HFFc6 (cell line): ENCODE measurements at places on chromosomes 13 and 19.

DNA sequence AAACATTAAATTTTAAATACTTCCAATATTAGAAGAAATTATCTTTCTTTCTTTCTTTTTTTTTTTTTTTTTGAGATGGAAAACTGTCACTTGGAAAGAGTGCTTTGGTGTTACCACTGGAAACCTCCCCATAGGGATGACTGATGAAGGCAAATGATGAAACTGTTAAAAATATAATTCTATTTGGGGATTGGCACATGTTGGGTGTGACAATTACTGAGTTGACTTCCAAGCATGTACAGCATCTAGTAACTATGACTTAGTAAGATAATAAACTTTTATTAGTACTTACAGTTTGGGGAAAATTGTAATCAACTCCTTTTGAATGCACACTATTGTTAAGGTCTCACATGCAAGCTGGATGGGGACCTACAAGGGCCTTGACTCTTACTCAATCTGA is 592.5 kb downstream of the KCTD12 start:
- H3K4me3 ChIP-seq = no peak overlapping the region
- H3K4me1 ChIP-seq = no peaks in the 10 kb centered on the region; the same call in 1 of the 2 replicates
- DNase-seq = no peak
- H3K27me3 ChIP-seq = no peaks in the 10 kb centered on the region; the same call in 1 of the 2 replicates
- H3K36me3 ChIP-seq = peaks cover 4% of the 10 kb centered on the region; the same call in 1 of the 2 replicates

GRCh38 chr13:35596321-35597030 is 120.0 kb upstream of the MAB21L1 start:
- H3K4me1 ChIP-seq = peaks cover 35% of the 10 kb centered on the region
- no peak for DNase-seq
- peaks cover 5% of the 10 kb centered on the region; the same call in 1 of the 2 replicates for H3K36me3 ChIP-seq
- H3K27ac ChIP-seq = no peak overlapping the region
- H3K27me3 ChIP-seq = no peaks in the 10 kb centered on the region
- no peak overlapping the region for H3K4me3 ChIP-seq

DNA sequence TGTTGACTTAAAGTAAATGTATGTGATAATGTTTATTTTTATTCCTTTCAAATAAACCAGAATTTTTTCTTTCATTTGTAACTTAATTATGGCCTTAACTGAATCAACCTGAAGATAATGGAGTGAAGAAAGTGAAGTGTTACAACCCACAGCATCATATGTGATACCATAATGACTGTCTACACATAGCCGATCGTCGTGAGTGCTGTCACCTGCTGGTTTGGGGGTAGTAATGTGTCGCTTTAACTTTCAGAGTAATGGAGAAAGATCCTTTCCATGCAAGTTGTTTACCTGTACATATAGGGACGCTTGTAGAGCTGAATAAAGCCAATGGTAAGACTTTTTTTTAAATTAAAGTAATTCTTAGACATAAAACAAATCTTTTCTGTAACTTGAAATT is 9.9 kb downstream of the CDC16 start:
- H3K27me3 ChIP-seq = no peaks in the 10 kb centered on the region; the same call in 1 of the 2 replicates
- peaks cover 35% of the 10 kb centered on the region for H3K4me1 ChIP-seq
- no peak overlapping the region for H3K27ac ChIP-seq
- no peak overlapping the region for H3K4me3 ChIP-seq
- peaks cover 69% of the 10 kb centered on the region for H3K36me3 ChIP-seq

DNA sequence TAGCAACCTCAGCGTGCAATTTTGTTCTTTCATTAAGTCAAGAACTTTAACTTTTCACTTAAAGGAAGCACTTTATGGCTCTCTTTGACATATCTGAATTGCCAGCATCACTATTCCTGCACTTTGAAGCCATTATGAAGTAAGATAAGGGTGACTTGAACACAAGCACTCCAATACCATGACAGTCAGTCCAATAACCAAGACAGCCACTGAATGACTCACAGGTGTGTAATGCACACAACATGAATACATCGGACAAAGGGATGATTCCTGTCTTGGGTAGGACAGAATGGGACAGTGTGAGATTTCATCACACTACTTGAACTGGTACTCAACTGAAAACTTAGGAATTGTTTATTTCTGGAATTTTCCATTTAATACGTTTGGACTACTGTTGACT is 233.7 kb upstream of the IPO5 start:
- no peaks in the 10 kb centered on the region for H3K27me3 ChIP-seq
- no peak overlapping the region for H3K4me3 ChIP-seq
- no peaks in the 10 kb centered on the region for H3K4me1 ChIP-seq
- no peak overlapping the region for H3K27ac ChIP-seq

- DNase-seq = no peak
- no peak overlapping the region for H3K27ac ChIP-seq
- no peaks in the 10 kb centered on the region for H3K4me1 ChIP-seq
- H3K36me3 ChIP-seq = no peaks in the 10 kb centered on the region
- H3K27me3 ChIP-seq = no peaks in the 10 kb centered on the region
Observed at GRCh38 chr13:80939581-80939980, 598.7 kb upstream of the SPRY2 start.

- no peaks in the 10 kb centered on the region; the same call in none of the 2 replicates for H3K27me3 ChIP-seq
- DNase-seq = no peak
- H3K36me3 ChIP-seq = peaks cover 6% of the 10 kb centered on the region
- no peak overlapping the region for H3K27ac ChIP-seq
Observed at GRCh38 chr19:38944981-38945506, 14.3 kb downstream of the MRPS12 start.

DNA sequence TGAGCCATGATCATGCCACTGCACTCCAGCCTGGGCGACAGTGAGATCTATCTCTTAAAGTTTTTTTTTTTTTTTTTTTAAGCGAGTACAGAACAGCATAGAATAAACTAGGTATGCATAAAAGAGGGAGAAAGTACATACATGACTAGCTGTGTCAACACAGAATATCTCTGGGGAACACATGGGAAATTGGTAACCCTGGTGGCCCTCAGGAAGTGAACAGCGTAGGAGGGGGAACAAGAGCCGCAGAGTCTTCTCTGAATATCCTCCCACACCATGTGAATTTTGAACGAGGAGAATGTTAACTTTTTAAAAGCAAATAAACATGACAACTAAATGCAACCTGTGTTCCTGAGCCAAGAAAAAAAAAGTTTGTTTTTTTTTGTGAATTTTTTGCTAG is 15.2 kb downstream of the PHLDB3 start:
- peaks cover under 1% of the 10 kb centered on the region; the same call in 1 of the 2 replicates for H3K36me3 ChIP-seq
- H3K27me3 ChIP-seq = no peaks in the 10 kb centered on the region
- H3K4me1 ChIP-seq = no peaks in the 10 kb centered on the region
- no peak overlapping the region for H3K4me3 ChIP-seq
- no peak for DNase-seq

- H3K4me1 ChIP-seq = peaks cover 19% of the 10 kb centered on the region
- H3K36me3 ChIP-seq = no peaks in the 10 kb centered on the region
- no peak overlapping the region for H3K27ac ChIP-seq
- DNase-seq = no peak
Observed at GRCh38 chr19:33390101-33390907, 16.8 kb downstream of the CEBPG start.

DNA sequence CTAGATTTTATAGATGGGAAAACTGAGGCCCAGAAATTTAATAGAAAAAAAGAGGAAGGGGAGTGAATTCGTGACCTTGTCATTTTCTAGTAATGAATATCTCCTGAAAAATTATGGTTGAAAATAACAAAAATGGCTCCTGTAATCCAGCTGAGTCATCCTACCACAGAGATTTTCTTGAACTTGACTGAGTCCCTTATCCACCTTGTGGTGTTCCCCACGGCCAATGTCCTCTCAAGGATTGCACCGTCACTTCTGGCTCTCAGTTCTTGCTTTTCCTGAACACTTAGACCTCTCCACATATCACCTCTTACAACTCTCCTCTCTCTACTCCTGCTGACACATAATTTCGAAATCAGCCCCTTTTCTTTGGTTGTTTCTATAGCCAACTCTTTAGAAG is 1.2 kb upstream of the KATNAL1 start:
- H3K4me3 ChIP-seq = peak overlapping the region; percentile 5; the same call in 1 of the 2 replicates
- peak overlapping the region; percentile 84 for H3K27ac ChIP-seq
- H3K36me3 ChIP-seq = peaks cover 12% of the 10 kb centered on the region
- DNase-seq = peak; percentile 31
- H3K4me1 ChIP-seq = peaks cover 46% of the 10 kb centered on the region

- peaks cover 51% of the 10 kb centered on the region for H3K36me3 ChIP-seq
- H3K4me3 ChIP-seq = peak overlapping the region; percentile 84
- H3K4me1 ChIP-seq = peaks cover 99% of the 10 kb centered on the region
Observed at GRCh38 chr19:38657633-38658222, 10.3 kb downstream of the ACTN4 start.

GRCh38 chr19:45664575-45664974 is 3.4 kb upstream of the GIPR start:
- H3K4me3 ChIP-seq = no peak overlapping the region
- no peaks in the 10 kb centered on the region for H3K36me3 ChIP-seq
- H3K27me3 ChIP-seq = peaks cover 18% of the 10 kb centered on the region
- DNase-seq = no peak

DNA sequence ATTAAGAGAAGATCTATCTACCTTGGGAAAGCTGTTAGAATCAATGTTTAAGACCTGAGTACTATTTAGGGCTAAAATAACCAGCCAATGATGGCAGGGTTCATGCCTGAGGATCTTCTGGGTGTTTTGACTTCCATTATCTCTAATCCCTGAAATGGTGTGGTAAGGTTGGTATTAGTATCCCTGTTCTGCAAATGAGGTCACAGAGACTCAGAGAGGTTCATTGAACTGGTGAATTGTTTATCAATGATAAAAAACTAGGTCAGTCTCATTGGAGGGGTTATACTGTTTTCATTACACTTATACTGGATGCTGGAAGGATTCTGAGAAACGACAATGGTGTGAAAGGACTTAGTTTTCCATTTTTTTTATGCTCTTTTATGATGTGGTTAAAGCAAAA is 264.8 kb downstream of the KLF5 start:
- H3K27me3 ChIP-seq = no peaks in the 10 kb centered on the region
- H3K4me1 ChIP-seq = peaks cover 28% of the 10 kb centered on the region
- H3K4me3 ChIP-seq = no peak overlapping the region
- no peak for DNase-seq
- 0 out of 2 replicates have a peak, but pooled peaks cover 6% of the 10 kb centered on the region for H3K36me3 ChIP-seq

- no peak overlapping the region for H3K4me3 ChIP-seq
- H3K27ac ChIP-seq = no peak overlapping the region
- no peaks in the 10 kb centered on the region for H3K36me3 ChIP-seq
- peaks cover 14% of the 10 kb centered on the region for H3K27me3 ChIP-seq
Observed at GRCh38 chr13:42702716-42703115, 78.7 kb upstream of the FAM216B start.

GRCh38 chr19:53541971-53542370 is 4.0 kb downstream of the ZNF331 start:
- H3K4me1 ChIP-seq = peaks cover 47% of the 10 kb centered on the region
- peaks cover 44% of the 10 kb centered on the region for H3K36me3 ChIP-seq
- DNase-seq = no peak
- H3K27ac ChIP-seq = peak overlapping the region; percentile 41
- no peak overlapping the region for H3K4me3 ChIP-seq

DNA sequence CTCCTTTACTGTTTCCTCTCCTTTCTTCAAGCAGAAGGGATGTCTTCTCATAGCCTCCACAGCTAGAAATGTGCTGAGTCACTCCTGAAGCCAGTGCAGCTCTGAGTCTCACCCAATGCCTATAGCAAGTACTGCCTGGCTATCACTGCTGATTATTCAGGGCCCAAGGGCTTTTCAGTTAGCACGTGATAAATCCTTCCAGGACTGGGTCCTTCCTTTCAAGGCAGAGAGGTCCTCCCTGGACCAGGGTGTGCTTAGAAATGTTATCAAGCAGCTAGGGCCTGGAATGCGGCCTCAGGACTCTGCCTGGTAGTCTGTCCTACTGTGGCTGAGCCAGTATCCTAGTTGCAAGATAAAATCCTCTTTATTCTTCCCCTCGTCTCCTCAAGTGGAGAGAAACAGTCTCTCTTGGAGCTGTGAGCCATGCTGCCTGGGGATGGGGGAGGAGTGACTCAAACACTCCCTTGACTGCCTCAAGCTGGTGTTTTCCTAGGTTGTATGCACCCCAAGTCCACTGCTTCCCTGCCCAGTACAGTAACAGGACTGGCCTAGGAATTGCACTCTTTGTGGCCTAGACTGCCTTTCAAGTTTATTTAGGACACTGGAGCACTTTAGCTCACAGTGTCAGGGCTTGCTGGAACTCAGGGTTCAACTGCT is 198.7 kb upstream of the SERP2 start:
- peak overlapping the region; percentile 65 for H3K4me3 ChIP-seq
- H3K27me3 ChIP-seq = peaks cover 3% of the 10 kb centered on the region
- peak; percentile 79 for DNase-seq
- H3K27ac ChIP-seq = peak overlapping the region; percentile 94

- no peak for DNase-seq
- no peak overlapping the region for H3K4me3 ChIP-seq
- H3K36me3 ChIP-seq = no peaks in the 10 kb centered on the region
Observed at GRCh38 chr13:36294096-36294495, 3.5 kb downstream of the CCDC169 start.

DNA sequence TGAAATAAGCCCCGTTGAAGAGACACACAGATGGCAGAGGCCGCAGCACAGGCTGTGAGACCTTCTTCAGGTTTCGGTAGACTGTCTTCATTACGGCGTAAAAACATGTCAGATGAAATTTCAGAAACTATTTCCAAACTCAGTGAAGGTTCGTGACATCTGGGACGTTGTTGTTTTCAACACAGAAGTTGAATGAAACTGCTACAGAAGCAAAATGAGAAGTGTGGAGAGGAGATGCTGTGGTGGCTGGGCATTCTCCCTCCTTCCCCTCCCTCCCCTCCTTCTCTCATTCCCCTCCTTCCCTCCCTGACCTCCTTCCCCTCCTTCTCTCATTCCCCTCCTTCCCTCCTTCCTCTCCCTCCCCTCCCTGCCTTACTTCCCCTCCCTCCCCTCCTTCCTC is 113.6 kb downstream of the ATP11A start:
- H3K36me3 ChIP-seq = peaks cover 19% of the 10 kb centered on the region
- no peaks in the 10 kb centered on the region for H3K27me3 ChIP-seq
- no peak for DNase-seq
- H3K4me3 ChIP-seq = no peak overlapping the region
- H3K4me1 ChIP-seq = peaks cover 10% of the 10 kb centered on the region; the same call in 1 of the 2 replicates

- no peaks in the 10 kb centered on the region for H3K27me3 ChIP-seq
- peaks cover 76% of the 10 kb centered on the region for H3K4me1 ChIP-seq
- H3K4me3 ChIP-seq = peak overlapping the region; percentile 68; the same call in 1 of the 2 replicates
- H3K36me3 ChIP-seq = peaks cover 69% of the 10 kb centered on the region
- DNase-seq = no peak
Observed at GRCh38 chr13:33235564-33235963, 50.0 kb downstream of the STARD13 start.

DNA sequence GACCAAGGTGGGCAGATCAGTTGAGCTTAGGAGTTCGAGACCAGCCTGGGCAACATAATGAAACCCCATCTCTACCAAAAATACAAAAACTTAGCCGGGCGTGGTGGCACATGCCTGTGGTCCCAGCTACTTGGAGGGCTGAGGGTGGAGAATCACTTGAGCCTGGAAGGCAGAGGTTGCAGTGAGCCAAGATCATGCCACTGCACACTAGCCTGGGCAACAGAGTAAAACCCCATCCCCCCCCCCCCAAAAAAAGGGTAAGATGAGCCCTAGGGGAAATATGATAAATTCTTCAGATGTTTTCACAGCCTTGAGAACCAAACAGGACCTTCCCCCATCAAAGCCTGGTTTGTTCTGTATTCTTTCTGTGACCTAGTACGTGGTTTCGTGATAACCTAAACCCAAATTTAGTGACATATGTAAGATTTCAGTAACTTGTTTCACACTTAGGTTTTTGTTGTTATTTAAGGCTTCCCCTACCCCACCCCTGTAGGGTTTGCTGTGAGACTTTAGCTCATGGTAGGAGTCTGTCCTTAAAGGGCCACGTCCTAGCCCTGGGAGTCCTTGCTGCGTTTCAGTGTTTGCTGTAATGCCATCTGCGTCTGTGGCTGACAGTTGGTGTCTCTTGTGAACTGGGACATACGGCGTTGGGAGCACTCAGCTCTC is 49.6 kb downstream of the MYO9B start:
- peaks cover 15% of the 10 kb centered on the region; the same call in 1 of the 2 replicates for H3K36me3 ChIP-seq
- H3K4me3 ChIP-seq = 0 out of 2 replicates have a peak overlapping the region, but pooled peaks have one; percentile 11
- peak overlapping the region; percentile 65 for H3K27ac ChIP-seq
- peaks cover 21% of the 10 kb centered on the region for H3K4me1 ChIP-seq

GRCh38 chr19:49348305-49349189 is 13.3 kb downstream of the CD37 start:
- no peak overlapping the region for H3K4me3 ChIP-seq
- H3K27me3 ChIP-seq = no peaks in the 10 kb centered on the region
